Activated CD4-positive, alpha-beta T cell treated with anti-CD3 and anti-CD28 coated beads, Interleukin-2, Interleukin-4, amounts not matched to agents 100 ng/mL and 50 ng/mL, durations not matched to agents 16 hours and 8 hours (primary cell): ENCODE measurements at places on chromosomes 7 and 10.
A peak's percentile ranks its signal among the peaks of the same experiment; 100 is the strongest.

DNA sequence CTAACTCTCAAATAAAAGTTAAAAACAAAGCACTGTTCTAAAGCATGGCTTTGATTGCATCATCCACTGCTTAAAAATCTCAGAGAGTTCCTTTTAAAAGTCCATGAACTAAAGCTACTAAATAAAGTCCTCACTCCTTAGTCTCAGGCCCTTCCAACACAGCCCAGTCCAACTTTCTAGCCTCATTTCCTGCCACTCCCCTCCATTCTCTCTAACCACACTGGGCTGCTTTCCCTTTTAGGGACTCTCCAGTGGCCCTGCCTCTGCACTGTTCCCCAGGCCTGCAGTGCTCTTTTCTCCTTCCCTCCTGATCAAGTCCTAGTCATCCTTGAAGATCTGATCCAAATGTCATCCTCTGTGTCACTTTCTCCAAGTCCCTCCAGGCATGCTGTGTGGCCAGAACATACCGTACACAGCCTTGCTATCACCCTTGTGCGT is 56.9 kb upstream of the PPP1R3C start:
- no peak for DNase-seq

DNA sequence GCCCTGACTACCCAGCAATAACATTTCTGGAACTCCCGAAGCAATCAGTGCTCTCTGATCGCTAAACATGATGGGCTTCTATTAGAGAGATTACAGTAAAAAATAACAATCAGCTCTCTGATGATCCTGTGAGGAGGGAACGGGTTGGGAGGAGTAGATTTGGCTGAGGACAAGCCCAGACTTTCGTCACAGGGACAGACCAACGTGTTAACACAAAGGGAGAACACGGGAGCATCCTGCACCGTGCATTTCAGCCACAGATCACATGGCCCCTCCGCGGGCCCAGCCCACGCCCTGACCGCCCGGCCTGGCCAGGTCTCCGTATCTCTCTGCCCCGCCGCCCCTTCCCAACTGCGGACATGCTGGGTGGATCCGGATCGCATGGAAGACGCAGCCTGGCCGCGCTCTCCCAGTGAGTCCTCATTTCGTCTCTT is 95.0 kb upstream of the AGBL3 start:
- no peak for DNase-seq

DNA sequence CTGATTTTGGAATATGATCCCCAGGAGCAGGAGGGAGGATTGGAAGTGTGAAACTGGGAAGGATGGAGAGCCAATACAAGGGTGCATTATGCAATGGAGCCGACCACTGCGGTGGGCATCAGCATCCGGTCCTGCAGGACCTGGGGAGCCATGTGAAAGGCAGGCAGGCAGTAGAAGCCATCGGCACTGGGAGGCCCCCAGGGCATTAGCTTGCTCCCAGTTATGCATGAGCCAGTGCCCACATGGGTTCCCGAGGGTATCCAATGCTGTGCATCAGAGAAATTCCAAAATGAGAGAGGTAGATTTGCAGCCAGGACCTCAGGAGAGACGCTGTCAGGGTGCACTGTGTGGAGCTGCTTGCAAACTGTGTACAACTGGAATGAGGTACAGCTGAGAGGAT is 8.7 kb upstream of the KCP start:
- no peak for DNase-seq

- no peak for DNase-seq
Measured at GRCh38 chr10:53284615-53285182, 512.1 kb upstream of the MBL2 start.

- DNase-seq, result no peak
Measured at GRCh38 chr7:20602306-20602705, 13.2 kb upstream of the ABCB5 start.

DNA sequence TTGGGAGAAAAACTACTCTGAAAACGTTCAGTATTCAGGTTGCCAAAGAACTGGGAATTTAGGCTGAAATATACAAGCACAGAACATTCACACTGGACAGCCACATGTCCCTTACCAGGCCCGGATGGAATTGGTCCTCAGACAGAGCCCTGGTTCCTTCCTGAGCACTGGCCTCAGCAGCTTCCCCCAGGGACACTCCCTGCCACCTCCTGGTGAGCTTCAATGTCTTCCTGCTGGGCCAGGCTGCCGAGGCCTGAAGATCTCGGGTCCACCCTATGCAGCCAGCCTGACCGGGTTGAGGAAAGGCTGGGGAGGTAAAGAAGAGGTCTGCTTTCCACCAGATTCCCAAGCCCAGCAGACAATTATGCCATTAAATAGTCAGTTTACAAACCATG is 24.8 kb downstream of the LEP start:
- DNase-seq, result no peak

GRCh38 chr10:62183442-62183841 is 85.2 kb downstream of the RTKN2 start:
- peak; percentile 94 for DNase-seq

DNA sequence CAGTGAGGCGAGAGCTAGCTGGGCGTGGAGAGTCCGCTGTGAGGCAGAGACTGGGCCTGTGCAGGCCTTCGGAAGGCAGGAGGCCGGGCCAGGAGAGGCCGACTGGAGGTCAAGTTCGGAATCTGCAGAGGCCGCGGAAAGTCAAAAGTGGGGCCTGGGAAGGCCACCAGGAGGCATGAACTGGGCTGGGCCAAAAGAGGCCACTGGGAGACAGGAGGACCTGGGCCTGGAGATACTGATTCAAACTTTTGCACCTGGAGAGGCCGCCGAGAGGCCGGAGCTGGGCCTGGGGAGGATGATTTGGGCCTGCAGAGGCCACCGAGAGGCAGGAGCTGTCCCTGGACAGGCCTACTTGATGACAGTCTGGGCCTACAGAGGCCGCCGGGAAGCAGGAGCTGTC is 321.8 kb downstream of the ZNF479 start:
- no peak for DNase-seq
